Stimulated activated CD8-positive, alpha-beta memory T cell treated with anti-CD3 and anti-CD28 coated beads, Interleukin-2, amount 100 ng/mL, for 48 hours (primary cell): ENCODE measurements at places on chromosomes 1 and 21.

DNA sequence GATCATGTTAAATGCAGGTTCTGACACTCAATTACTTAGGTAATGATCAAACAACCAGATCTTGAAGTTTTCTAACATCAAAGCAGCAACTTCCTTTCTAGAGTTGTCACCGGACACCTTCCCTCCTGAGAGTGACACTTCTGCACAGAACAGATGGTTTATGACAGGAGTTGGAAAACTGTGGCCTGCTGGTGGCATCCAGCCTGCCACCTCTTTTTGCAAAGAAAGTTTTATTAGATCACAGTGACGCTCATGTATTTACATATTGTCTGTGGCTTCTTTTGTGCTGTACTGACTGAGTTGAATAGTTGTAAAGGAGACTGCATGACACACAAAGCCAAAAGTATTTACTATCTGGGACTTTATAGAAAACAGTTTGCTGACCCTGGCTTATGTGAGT, 28.3 kb downstream of the DDR2 start:
- DNase-seq = no peak

DNA sequence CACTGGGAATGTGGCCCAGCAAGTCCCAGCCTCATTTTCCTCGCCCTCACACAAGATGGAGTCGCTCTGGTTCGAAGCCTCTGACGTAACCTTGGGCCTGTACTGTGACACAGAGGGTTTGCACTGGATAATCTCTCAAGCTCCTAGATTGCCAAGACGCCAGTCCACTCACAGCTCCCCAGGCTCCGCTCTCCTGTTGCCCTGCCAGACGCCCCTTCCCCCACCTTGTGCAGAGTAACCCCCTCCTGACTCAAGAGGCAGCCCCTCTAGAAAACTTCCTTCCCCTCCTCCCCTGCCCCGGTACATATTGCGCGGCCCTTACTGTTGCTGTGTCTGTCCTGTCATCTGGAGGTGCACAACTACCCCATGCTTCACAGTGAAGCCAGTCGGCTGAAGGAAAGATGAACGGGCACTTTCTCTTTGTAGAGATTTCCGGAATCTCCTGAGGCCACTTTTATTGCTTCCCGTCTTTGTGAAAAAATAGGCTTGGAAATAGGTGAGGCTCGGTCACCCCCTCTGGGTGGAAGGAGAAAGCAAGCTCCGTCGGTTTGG, 981 bp upstream of the KIAA1614 start:
- no peak for DNase-seq

GRCh38 chr1:74650561-74650960, 23.0 kb downstream of the ERICH3 start:
- DNase-seq = no peak

DNA sequence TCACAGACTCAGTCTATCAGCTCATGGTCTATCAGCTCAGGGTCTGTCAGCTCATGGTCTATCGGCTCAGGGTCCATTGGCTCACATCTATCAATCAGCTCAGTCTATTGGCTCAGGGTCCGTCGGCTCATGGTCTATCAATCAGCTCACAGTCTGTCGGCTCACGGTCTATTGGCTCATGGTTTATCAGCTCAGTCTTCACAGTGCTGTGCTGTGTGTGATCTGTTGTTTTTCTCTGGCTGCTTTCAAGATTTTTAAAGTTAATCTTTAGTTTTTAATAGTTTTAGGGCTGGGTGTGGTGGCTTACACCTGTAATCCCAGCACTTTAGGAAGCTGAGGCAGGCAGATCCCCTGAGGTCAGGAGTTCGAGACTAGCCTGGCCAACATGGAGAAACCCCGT, 14.4 kb downstream of the C1orf159 start:
- DNase-seq = no peak

GRCh38 chr1:224635356-224635755, 19.2 kb downstream of the CNIH3 start:
- no peak for DNase-seq

- no peak for DNase-seq
These were observed 86.7 kb downstream of the S1PR1 start for GRCh38 chr1:101323535-101323934.

DNA sequence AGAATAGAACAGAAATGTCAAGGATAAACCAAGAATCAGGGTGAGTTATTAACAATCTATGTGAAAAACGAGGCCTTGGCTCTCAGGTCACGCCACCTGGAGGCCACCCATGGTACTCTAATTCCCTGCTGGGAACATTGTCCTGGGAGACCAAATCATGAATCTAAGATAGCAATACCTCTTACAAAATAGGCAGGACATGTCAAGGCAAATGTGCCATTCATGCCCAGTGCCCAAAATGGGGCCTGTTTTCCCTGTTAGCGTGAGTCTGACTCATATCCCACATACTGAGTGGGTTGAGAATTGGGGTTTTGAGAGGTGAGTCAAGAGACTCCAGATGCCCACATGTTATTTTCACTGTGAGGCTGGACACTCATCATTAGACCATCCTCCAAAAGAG, 380.8 kb downstream of the HHIPL2 start:
- DNase-seq = peak; percentile 0

GRCh38 chr1:215132156-215132555, 49.6 kb downstream of the KCNK2 start:
- DNase-seq = no peak

- DNase-seq = no peak
These were observed 57.9 kb downstream of the RASAL2 start for GRCh38 chr1:178151831-178152230.

- DNase-seq = no peak
These were observed 131.8 kb downstream of the ACBD6 start for GRCh38 chr1:180370597-180370996.

DNA sequence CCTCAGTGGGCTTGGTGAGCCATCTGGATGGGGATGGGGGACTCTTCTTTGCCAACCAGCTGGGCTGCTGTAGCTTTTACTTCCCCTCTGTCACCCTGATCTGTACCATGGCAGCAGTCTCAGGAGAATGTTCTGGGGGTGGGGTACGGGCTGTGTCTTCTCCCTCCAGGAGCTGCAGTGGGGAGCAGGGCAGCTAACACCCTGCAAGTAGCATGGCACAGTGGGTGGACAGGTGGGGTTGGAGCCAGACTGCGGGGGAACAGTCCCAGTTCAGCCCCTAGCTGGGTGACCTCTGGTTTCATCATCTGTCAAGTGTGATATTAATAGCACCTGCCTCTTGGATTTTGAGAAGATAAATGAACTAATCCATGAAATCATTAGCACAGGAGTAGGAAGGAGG, 3.1 kb downstream of the NFASC start:
- no peak for DNase-seq
